Midbrain (tissue), 1 donor: ENCODE measurements at places on chromosomes 3 and 15.

DNA sequence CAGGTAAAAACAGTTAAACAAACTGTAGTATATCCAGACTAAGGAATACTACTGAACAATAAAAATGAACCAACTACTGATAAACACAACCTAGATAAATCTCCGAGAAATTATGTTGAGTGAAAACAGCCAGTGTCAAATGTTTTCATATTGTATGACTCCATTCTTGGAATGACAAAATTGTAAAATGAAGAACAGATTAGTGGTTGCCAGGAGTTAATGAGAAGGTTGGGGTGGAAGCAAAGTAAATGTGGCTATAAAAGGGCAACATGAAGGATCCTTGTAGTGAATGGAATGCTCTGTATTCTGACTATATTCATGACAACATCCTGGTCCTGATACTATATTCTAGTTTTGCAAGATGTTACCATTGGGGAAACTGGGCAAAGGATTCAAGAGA lies 27.5 kb upstream of the ACKR4 start:
- no peak for DNase-seq

DNA sequence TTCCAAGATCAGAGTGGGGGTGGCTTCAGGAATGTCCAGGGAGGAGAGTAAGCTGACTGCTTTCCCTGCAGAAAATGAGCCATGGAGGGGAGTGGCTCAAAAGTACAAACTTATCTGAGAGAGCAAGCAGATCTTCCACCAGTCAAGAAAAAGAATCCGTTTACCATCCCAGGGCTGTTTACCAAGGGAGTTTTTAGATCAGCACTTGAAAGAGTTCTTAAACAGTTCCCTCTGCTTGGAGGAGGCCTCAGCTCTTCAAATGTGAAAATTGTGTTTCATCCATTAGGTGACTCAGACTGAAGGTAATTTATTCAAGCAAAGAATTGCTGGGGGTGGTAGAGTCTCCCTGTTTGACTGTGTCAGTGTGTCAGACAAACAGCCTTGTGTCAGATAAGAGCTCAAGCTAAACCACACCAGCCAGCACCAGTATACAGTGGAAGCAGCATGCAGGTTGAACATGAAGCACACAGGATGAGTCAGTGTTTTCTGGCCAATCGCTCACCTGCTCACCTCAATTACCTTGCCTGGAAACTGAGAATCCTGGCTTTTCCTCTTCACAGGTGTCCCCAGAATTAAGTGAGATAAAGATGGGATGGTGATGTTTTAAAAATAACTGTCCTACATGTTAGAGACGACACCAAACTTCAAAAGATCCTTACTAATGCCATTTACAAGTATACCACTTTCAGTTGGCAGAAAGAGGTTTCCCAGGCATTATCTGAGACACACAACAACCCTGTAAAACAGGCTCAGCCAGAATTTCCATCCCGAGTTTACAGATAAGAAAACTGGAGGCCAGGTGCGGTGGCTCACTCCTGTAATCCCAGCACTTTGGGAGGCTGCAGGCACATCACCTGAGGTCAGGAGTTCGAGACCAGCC lies 21.7 kb downstream of the SH3BP5 start:
- DNase-seq = no peak

DNA sequence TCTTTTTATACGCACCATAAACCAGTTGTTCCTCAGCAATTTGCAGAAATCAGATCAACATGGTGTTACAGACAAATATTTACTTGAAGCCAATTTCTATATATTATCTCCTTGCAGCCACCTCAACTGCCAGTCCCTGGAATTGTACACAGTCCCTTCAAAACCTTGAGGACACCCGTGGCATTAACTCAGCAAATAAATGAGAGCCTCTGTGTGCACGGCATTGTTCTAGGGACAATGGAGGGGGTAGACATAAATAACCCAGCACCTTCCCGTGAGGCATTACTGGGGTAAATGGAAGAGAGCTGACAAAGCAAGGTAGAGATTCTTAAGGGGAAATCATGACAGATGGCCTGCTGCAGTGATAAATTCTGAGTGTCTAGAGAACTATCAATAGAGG lies 12.5 kb downstream of the TM2D3 start:
- DNase-seq = no peak

DNA sequence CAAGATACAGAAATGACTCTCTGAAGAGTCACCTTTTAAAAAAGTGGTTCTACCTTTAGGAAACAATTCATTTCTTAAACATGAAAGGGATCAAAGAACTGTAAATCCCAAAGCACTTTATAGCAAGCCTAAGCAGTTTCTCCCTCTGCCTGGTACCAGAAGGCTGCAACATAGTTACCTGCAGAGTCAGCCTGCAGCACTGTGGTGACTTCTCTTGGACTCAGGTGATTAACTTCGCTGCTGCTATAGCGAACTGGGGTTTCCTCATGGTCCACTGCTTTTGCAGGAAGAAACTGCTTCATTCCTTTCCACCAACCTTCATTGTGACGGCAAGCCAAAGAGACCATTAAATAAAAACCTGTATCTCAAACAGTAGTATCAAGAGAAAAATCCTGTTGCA lies 37.3 kb downstream of the ST3GAL6 start:
- no peak for DNase-seq

DNA sequence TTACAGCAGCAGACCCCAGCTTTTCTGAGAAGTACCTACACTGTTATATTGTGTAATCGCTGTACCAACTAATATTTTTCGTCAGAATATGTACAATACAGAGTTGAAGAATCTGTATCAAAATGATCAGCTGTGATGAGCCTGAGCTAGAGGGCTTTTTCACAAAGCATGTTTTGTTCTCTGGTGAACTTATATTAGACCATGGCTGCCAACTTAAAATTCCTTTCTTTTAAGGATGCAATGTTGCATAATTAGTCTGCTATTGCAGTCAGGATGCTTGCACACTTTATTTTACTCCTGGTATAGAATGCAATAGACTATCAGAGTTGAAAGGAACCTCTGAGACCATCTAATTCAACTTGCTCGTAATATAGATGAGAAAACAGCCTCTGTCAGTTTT lies 127.8 kb downstream of the RBMS3 start:
- no peak for DNase-seq

DNA sequence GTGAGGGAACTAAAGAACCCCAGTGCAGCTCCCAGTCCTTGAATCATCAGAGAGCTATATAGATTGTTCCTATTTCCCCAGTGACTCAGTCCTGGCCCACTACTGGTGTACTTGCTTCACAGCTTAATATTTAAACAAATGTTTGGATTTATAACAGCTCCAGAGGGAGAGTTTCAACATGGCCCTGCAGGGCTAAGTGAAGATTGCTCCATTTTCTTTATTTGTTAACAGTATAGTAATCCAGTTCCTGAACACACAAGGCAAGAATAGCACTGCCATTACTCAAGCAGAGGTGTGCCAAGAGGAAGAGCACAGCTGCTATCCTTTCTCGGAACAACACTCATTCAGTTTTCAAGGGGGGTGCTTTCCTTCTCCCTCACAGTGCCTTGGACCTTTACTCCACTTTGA lies 6.5 kb downstream of the SQOR start:
- DNase-seq = no peak

DNA sequence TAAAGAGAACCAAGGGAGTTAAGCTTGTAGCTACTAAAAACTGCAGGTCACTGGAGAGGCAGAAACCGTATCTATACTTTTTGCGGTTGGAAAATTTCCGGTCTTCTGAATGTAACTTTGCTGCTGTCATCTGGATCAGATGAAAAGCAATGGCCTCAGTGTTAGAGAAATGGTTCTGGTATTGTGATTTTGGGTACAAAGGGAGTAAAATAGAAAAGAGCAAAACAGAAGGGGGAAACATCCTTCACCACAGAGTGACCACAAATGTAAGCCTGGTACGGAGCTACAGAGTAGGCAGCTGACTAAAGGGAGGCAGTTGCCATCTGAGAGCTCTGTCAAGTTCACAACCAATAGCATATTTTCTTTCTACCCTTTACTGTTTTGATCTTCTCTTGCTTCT lies 5.6 kb downstream of the CD96 start:
- DNase-seq = no peak

DNA sequence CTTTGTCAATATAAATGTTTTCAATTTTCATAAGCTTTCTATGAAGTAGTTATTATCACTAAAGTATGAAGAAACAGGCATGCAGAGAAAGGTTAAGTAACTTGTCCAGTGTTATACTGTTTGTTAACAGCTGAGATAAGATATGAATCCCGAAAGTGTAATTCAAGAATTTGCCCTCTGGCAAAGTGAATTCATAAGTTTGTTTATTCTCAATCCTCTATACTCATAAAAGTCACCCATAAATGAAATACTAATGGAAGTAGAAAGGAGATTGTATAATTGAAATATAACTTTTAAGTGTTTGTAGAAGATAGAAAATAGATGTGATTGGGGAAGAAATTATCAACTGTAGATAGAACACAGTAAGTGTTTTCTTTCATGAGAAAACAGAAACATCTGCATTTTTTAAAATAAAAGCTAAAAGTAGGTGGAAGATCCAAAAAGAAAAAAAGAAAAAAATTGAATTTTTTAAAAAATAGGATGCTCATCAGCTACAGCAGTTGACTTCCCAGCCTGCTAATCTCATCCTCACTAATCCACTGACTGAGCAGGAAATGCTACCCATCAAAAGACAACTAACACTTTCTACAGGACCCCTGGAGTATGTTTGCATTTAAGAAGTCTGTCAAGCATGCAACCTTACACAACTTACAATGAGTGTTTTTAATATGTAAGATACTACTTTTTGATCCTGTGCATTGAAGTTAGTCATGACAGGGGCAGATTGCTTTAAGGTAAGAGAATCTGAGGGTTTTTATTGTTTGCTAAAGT lies 878.1 kb downstream of the SI start:
- DNase-seq = no peak

- no peak for DNase-seq
These were observed 411.0 kb upstream of the NR2F2 start for GRCh38 chr15:95919460-95919859.

DNA sequence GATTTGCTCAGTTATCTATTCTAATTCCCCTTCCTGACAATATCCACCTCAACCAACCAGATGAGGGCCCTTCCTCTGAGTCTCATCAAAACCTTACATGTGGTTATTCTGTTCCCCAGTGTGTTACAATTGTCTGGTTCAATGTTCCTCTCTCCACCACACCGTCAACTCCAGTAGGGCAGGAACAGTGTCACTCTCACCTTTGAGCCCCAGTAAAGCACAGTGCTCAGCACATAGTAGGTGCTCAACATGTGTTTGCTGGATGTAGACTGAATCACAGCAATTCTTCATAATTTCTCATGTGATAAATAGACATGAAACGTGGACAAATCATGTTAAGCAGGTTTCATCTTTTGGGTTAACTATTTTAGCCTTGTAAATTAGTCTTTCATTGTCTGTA lies 103.0 kb upstream of the EIF1B start:
- no peak for DNase-seq

GRCh38 chr3:34381243-34381642 lies 582.8 kb downstream of the PDCD6IP start:
- DNase-seq = no peak

GRCh38 chr15:78212008-78212407 lies 22.4 kb downstream of the ACSBG1 start:
- DNase-seq = no peak

DNA sequence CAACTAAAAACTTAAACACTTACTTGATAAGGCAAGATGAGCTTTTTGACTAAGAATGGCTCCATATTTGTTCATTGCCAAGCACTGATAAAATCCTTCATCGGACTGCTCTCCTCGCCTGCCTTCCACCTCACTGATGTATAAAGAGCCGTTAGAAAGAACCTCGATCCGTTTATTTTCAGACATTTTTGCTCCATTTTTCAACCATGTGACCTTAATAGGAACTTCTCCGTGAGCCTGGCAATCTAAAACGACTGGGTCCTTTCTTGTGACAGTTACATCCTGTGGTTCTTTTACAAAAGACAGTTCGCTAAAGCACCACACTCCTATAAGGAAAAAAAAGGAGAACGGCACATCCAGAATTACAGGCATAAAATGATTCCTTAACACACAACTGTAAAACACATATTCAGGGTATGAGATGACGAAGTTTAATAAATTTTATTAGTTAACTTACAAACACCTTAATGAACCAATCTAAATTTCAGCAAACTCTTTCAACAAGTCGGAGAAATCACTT lies 2.5 kb downstream of the PRTG start:
- DNase-seq = no peak

GRCh38 chr3:159872374-159873109 lies 116.1 kb upstream of the IL12A start:
- no peak for DNase-seq

GRCh38 chr3:11136116-11136515 lies 18.2 kb upstream of the HRH1 start:
- no peak for DNase-seq

- DNase-seq = peak; percentile 10
These were observed 483.9 kb downstream of the RBMS3 start for GRCh38 chr3:29764603-29765254.

DNA sequence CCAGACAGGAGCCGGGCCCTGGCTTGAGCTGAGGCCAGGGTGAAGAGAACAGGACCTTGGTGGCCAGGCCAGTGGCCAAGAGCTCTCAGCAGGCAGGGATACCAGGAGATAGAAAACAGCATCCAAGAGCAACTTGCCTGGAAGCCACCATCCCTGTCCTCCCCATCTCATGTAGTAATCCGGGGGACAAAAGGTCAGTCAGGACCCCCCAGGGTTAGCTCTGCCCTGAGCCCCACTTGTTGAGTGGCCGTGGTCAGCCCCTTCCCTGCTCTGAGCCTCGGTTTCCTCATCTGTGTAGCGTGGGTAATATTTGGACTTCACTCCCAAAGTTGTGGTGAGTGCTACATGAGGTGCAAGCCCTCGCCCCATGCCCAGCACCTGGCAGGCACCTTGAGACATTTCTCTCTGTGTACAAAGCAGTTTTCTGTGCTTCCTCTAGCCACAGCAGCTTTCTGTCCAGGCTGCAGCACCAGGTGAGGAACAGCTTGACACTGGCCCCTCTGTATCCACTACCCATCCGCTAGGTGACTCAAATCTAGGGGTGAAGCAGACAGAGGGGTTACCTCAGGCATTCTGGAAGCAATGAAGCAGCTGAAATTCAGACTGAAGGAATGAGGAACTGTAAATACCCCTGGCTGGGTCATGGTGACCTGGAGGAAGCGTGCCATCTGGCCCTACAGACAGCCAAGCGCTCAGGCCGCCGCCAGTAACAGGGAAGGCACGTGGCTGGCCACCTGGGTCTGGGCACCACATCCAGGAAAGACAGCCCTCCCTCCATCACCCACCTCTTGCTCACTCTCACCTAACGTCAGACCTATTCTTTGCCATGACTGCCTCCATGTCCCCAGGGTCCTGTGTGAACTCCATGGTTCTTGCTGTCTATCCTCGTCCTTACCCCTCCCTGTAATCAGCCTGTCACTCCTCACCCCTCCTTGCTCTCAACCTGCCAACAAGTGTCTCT lies 6.7 kb downstream of the CISH start:
- DNase-seq = no peak

- DNase-seq = no peak
These were observed 32.5 kb downstream of the BOC start for GRCh38 chr3:113243846-113244245.

DNA sequence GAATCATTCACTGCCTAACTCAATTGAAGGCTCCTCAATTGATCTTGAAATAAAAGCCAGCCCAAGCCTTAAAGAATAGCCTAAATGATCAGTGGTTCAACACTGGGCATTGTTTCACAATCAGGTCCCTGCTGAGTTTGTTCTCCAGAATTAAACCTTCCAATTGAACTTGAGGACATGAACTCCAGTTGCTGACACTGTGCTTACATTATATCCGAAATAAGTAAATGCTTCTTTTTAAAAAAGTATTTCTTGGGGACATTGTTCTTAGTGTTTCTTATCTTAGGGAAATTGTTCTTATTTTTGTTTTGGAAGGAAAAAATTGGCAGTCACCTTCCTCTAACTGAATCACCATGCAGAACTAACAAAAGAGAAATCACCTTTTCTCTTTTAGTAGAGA lies 450.2 kb downstream of the RBMS3 start:
- DNase-seq = no peak

- no peak for DNase-seq
These were observed 107.8 kb upstream of the HACD2 start for GRCh38 chr3:123692671-123693070.
